ENCODE measurements at places on chromosomes 5 and 9. TPM values are rescaled to one million over a fixed set of nuclear protein-coding genes. Genes with fewer than 3 reads are reported as not detected.

The FOXD4L5 gene
- not detected for polyA plus RNA-seq

The FCN2 gene
- polyA plus RNA-seq: 2.8 TPM

DNA sequence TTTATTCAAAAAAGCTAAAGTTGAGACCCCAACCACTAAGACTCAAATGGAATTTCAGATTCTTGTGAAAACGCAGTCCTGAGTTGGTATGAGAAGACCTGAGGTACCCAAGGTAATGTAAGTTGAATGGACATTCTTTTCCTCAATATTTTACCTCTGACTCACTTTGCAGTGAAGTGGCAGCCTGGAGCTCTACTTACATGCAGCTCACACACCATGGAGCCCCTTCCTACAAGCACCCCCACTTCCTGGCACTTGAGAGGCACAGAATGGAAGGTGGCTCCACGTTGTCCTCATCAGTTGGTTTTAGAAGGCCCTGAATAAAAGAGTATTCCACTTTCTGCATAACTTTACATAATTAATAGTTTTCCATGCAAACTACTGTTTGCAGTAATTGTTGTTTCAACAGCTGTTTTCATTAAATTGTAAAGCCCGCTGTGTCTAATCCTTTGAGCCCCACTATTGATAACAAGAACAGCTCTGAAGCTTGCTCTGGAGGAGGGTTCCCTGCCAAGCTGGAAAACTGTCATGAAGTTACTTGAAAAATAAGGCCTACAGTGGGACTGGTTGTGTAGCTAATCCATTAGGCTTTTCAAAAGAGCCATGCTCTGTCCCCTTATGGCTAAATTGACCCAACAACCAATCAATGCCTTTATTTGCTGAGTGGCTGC is 102.2 kb upstream of the SPATA31D4 start:
- H3K36me3 ChIP-seq: no peaks in the 10 kb centered on the region
- no peaks in the 10 kb centered on the region for H3K4me1 ChIP-seq
- H3K4me3 ChIP-seq: no peak overlapping the region
- H3K27ac ChIP-seq: no peak overlapping the region

- no peak overlapping the region for H3K4me3 ChIP-seq
- DNase-seq: no peak
- H3K4me1 ChIP-seq: no peaks in the 10 kb centered on the region
These were observed 140.6 kb downstream of the ERCC6L2 start for GRCh38 chr9:96015876-96016686.

- peak; percentile 42 for DNase-seq
- peaks cover 81% of the 10 kb centered on the region for H3K27me3 ChIP-seq
- no peaks in the 10 kb centered on the region for H3K36me3 ChIP-seq
- peaks cover 5% of the 10 kb centered on the region for H3K4me1 ChIP-seq
These were observed 6.1 kb downstream of the PRDM6 start for GRCh38 chr5:123094919-123095797.

The MYORG gene
- polyA plus RNA-seq: 13.5 TPM

The SLC27A6 gene
- not detected for polyA plus RNA-seq

The AQP3 gene
- 401 TPM for polyA plus RNA-seq

- peak overlapping the region; percentile 90 for H3K27ac ChIP-seq
- peaks cover 4% of the 10 kb centered on the region for H3K4me1 ChIP-seq
- no peak overlapping the region for H3K4me3 ChIP-seq
- no peaks in the 10 kb centered on the region for H3K27me3 ChIP-seq
- H3K36me3 ChIP-seq: no peaks in the 10 kb centered on the region
These were observed 12.5 kb downstream of the ABL1 start for GRCh38 chr9:130847306-130848217.

The SLC45A2 gene
- 0.22 TPM for polyA plus RNA-seq

DNA sequence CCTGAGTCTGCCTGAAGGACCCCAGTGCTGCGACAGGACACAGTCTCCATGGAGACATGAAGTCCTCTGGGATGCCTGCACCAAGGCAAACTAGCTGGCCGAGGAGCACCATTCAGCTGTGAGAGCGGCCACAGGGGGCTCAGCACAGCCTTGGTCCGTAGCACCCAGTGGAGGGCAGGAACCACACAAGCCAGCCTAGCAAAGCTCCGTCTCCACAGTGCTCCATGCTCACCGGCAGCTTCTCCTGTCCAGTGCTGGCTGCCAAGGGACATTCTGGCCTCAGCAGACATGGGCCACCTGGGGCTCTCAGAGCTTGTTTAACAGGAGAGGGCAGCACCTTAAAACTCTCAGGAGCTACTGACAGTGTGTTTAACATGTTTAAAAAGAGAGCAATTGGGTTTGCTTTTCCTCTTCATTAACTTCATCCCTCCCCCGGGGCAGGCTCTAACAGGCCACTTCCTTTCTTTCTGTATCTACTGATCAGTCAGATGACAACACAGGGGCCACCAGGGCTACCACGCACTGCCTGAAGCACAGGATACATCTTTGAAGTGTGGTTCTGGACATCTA is 57.0 kb downstream of the SECISBP2 start:
- H3K27me3 ChIP-seq: no peaks in the 10 kb centered on the region
- H3K27ac ChIP-seq: no peak overlapping the region
- no peak overlapping the region for H3K4me3 ChIP-seq
- H3K4me1 ChIP-seq: peaks cover under 1% of the 10 kb centered on the region
- DNase-seq: peak; percentile 65

Data from kidney (tissue), 22 donors.